ENCODE measurements at places on chromosomes 12 and 14. TPM values are rescaled to one million over a fixed set of nuclear protein-coding genes. Genes with fewer than 3 reads are reported as not detected.

DNA sequence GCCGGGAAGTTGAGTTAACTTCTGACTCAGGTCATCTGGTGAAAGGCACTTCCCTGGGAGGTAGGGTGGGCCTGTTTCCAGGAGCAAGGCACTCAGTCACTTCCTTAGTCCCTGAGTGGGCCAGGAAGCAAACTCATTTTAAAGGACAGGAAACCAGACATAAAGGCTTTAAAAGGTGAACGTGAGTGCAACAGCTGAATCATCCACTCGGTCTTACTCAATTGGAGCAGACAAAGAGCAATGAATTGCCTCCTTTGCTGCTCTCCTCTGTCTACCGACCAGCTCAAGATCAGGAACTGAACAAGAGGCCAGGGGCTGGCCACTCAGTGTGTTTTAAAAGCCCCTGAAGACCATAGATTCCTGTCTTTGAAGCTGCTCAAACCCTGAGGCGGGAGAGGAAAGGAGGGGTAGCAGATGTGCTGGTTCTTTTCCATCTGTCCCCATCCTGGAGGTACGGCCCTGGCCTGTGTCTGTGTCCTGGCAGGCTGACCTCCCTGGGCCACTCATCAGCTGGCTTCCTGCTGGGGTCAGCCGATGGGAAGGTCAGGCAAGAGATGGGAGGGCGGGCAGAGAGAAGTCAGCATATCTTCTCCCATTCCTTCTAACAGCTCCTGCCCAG lies 148.9 kb downstream of the PPM1H start:
- ATAC-seq: peak; percentile 65

DNA sequence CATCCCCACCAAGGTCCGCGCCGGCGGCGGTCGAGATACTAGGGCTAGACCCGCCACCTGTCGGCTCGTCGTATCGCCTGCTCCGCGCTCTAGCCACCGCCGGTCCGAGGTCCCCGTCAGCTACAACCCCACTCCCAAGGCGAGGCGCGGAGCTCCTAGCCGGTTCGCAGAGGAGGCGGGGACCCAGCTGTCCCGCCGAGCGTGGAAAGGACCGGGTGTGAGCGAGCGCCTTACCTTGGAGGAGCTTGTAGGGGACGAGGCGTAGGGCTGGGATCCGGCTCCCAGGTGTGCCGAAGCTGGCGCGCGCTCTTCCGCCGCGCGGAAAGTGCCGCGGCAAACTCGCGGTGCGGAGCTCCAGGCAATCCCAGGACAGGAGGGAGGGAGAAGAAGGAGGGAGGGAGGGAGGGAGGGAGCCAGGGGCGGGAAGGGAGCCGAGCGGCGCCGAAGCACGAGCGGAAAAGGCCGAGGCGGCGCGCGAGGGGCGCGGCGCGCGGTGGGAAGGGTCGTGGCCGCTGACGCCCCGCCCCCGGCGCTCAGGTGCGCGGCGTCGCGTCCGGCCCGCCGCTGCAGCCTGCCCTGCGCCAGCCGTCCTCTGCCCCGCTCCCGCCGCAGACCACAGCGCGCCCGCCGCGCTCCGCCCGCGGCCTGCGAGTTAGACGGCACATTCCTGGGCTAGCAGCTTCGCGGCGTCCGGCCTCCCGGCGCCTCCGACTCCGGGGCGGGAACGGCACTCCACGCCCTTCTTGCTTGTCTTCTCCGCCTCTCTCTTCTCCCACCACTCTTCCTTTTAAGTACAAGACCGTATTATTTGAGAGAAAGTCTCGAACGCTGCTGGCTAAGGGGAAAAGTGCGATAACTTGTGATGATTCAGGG lies at the start of gene PAWR:
TSS of gene PAWR (minus strand) at position 327 of the 873 bp plus-strand sequence. CDS start 720 bp downstream, outside the sequence.
- ATAC-seq: peak; percentile 77

DNA sequence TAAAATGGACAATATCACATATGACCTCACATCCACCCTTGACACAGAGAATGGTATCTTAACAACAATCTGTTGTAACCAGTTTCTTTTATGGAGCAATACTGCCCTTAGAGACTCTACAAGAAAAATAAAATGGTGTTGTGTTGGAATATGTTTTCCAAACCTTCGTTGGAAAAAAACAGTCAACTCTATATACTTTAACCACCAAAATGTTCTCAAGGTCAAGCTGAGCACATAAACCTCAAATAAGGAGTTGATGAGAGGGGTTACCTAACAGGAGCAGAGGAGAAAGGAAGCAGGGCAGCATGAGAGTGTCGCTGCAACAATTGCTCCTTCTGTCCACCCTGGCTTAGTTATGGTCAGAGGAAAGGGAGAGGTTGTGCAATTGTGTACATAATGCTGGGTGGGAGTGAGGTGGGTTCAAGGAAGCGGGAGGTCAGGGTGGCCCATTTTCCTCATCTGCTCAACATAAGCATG lies 179.2 kb upstream of the BMP4 start:
- no peak for ATAC-seq

- no peak for ATAC-seq
Observed at GRCh38 chr12:25712169-25712568, 159.1 kb upstream of the LMNTD1 start.

DNA sequence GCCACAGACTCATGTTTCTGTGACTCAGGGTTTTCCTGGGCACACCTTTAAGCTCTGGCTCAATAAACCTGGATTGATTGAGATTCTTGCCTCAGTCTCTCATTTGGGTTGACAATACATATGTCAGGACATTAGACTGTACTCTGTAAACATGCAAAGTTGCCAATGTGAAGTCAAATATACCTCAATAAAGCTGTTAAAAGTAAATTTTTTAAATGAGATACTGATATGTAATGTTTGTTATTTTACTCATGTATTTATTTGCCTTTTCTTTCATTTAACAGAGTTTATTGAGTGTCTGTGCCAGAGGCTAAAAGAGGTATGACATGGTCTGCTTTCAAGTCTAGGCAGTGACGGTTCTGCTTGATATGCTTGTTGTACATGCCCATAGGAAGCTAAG lies 3.7 kb upstream of the ETFBKMT start:
- no peak for ATAC-seq

- no peak for ATAC-seq
Observed at GRCh38 chr12:118690506-118690905, 290.8 kb upstream of the SRRM4 start.

GRCh38 chr14:98345161-98345560 lies 926.8 kb downstream of the BCL11B start:
- no peak for ATAC-seq

- ATAC-seq: no peak
Observed at GRCh38 chr14:38578278-38578681, 322.4 kb upstream of the CLEC14A start.

Gene LUM
- total RNA-seq: 103 TPM

Gene GYS2
- not detected for total RNA-seq

DNA sequence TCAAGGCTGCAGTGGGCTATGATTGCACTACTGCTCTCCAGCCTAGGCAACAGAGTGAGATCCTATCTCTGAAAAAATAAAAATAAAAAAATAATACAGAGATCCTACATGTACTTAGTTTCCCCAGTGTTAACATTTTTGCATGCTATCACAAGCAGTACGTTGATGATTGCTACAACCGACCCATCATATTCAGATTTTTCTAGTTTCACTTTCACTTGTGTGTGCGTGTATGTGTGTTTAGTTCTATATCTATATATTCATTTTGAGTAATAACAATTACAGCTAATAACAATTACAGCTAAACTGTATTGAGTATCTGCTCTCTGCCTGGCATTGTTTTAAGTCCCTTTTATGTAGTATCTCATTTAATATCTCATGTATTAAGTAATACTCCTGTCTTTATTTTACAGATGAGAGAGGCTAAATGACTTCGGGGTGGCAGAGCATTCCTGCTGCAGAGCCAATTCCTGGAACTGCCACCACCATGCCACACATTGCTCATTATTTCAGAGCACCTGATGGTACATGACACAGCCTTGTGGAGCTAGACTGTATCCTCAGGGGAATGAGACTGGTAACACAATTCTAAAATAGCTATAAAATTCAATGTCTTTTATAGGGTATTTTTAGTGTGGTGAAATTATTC lies 153.1 kb downstream of the BCAT1 start:
- ATAC-seq: no peak

Gene ZNF268
- total RNA-seq: 15.7 TPM

GRCh38 chr14:74133833-74134481 lies 49.2 kb downstream of the LIN52 start:
- ATAC-seq: no peak

- ATAC-seq: no peak
Observed at GRCh38 chr12:82682851-82683261, 3.9 kb upstream of the TMTC2 start.

GRCh38 chr12:121795034-121795968 lies 1.8 kb upstream of the RHOF start:
- ATAC-seq: peak; percentile 32

- ATAC-seq: no peak
Observed at GRCh38 chr14:39680777-39681176, 248.5 kb upstream of the FBXO33 start.

Gene C12orf50
- not detected for total RNA-seq

DNA sequence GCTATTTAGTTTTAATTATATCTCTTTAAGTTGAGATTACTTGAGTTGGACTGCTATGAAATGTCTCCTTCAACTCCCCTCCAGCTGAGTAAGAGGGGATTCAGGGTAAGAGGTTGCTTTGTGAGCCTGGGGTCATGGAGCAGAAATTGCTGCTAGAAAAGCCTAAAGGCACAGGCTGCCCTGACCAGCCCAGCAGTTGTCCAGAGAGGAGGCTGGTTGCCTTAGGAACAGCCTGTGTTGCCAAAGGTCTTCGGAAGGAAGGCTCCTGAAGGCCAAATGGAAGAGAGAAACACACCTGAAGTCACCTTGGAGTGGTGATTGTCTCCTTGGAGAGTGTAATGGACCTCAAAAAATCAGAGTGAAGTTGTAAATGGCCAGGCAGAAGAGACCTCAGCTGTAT lies 235.5 kb upstream of the PDE3A start:
- no peak for ATAC-seq

Gene NCAPD2
- 25.3 TPM for total RNA-seq

DNA sequence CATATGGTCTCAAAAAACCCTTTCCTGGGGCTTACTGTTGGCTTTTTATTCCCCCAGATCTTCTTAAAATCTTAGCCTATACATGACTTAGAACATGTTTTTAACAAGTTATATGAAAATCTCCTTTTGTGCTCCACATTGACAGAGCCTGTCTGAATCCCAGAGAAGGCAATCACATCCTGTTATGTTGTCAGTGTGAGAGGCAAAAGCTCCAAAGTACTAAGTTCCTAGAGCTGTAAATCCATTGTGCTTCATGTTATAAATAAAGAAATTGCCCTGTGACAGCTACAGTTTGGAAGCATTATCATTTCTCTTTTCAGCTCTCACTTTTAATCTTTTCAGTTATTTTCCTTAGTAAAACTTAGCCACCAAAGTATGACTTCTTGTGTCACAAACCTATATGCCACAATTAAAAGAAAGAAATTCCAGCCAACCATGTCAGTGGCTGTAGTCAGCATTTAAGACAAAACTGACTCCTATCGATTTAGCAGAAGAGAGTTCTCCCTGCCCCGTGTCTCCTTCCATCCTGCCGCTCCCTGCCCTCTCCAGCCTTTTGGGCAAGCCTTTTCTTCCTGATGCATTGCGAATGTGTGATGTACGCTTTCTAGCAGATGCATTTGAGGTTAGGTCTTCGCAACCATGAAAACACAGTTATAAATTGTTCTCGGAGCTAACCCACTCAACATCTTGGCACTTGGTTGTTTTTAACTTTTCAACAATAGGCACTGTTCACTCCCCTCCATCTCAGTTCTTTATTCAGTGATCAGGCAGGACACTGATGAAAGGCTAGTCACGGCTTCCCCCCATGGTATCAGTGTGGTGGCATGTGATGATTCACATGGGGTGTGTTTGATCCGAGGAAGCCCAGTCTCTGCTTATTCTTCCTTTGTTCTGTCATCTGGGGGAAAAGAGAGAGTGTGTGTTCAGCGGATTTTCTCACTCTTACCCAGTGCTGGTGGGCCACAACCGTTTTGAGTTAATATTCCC lies 143.5 kb downstream of the SSPN start:
- no peak for ATAC-seq

GRCh38 chr12:65560286-65560685 lies 264.0 kb upstream of the HMGA2 start:
- no peak for ATAC-seq

Gene OTX2
- not detected for total RNA-seq

Gene INSM2
- not detected for total RNA-seq

DNA sequence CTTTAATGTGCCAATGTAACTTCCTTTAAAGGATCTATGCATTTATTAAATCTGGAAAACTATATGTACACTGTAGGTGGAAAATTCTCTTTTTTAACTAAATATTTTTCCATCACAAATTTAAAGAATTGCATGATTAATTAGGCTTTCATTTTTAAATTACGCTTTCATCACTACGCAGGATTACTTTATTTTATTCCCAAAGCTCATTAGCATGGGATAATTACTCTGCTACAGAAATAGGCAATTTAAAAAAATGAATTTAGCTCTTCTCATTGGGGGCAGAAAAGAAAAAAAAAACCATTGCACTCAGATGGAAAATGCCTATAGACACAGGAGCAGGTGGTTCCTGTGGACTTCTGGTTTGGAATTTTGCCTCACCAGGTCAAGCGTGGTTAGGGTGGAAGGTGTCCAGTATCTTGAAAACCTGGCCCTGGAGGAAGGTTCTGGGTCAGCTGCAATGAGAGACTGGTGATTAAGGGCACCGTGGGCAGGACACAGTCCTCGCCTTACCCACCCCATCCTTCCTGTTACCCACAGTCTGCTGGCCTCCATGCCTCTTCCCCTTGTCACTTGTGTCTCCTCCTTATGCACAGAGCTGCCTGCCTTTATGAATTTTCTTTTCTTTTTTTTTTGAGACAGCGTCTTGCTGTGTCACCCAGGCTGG lies 17.3 kb upstream of the RIN3 start:
- no peak for ATAC-seq

DNA sequence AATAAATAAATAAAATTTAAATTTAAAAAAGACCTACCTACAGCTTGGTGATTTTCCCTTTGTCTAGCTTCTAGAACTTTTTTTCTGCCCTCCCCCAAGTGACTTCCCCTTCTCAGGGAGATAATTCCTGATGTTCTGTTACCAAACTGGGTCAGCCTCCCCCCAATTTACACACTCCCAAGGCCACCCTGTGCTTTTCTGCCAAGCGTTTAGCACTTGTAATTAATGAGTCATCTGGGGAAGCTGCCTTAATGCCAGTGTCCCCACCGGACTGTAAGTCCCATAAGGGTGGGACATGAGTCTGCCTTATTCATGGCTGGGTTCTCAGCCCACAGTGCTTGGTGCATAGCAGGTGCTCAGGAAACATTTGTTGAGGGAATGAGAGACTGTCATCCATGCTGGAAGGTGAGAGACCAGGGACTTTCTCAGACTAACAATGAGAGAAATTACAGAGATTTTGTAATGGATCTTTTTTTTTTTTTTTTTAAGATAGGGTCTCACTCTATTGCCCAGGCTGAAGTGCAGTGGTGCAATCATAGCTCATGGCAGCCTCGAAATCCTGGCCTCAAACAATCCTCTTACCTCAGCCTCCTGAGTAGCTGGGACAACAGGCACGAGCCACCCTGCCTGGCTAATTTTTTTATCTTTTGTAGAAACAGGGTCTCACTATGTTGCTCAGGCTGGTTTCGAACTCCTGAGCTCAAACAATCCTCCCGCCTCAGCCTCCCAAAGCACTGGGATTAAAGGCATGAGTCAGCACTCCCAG lies 106.8 kb downstream of the PHETA1 start:
- no peak for ATAC-seq
